ENCODE measurements at places on chromosomes 2 and 18.
A peak's percentile ranks its signal among the peaks of the same experiment; 100 is the strongest.

GRCh38 chr2:206125901-206126300 lies 33.3 kb downstream of the NDUFS1 start:
- no peak for DNase-seq

DNA sequence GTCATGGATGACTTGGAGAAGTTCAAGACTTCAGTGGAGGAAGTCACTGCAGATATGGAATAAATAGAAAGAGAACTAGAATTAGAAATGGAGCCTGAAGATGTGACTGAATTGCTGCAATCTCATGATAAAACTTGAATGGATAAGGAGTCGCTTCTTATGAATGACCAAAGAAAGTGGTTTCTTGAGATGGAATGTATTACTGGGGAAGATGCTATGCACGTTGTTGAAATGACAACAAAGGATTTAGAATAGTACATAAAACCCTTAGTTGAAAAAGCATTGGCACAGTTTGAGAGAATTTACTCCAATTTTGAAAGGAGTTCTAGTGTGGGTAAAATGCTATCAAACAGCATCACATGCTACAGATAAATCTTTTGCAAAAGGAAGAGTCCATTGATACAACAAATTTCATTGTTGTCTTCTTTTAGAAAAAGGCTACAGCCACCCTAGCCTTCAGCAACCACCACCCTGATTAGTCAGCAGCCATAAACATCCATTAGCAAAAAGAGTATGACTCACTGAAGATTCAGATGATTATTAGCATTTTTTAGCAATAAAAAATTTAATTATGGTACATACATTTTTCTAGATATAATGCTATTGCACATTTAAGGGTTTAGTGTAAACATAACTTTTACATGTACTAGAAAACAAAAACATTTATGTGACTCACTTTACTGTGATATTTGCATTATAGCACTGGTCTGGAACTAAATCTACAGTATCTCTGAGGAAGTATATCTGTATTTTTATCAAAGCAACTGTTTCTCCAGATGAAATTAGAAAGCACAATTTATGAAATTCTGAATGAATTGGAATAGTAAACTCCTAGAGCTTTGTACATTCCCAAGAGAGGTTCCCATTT lies 110.5 kb upstream of the TACR1 start:
- DNase-seq: peak; percentile 35

DNA sequence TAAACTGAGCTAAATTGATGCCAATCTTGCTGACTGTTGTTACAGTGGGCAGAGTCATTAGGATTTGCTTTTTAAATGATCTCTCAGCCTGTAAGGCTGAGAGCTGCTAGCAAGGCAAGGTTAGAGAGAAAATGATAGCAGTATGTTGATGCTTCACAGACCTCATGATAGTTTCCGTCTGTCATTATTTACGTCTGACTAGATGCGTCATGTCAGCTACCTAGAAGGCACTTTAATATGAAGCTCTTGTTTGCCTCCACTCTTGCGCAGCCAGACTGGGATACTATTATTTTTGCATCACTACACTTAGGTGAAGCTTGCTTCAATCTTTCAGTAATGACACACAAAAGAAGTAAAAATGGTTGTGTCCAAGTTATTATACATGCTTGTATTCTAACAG lies 313.8 kb downstream of the LNPK start:
- no peak for DNase-seq

GRCh38 chr2:41926614-41927580 lies 120.9 kb upstream of the PKDCC start:
- no peak for DNase-seq

DNA sequence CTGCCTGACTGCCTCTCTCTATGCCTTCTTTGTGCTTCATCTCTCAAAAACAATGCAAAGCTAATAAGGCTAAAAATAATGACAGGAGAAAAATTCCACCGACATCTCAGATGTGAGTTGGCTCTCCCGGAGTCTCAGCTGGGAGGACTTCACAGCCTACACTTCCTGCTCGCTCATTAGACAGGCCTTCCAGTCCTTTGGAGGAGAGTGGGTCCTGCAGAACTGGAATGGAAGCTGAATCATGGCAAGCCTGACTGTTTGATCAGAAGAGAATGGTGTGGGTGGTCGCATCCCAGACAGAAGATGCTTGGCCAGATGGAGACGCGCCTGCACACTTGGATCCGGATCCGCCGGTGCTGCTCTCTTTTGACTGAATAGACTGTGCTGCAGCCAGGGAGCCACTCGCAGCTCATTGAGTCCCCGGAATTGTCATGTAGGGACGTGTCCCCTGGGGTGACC lies 49.7 kb downstream of the TRIB2 start:
- no peak for DNase-seq

DNA sequence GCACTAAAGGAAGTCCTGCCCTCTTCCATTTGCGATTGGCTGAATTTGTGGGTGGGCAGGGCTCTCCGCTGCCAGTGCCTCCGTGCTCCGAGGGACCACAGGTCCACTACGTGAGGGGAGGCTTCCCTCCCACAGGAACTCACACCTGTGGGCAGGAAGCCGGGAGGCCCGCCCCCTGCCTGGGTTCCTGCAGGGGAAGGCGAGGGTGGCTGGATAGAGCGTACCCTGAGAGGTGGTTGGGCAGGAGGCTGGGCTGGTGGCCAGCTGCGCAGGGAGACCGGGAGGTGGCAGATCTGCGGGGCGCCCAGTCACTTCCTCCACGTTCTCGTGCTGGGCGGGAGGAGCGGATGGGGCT lies 47.0 kb upstream of the PTH2R start:
- DNase-seq: peak; percentile 24

DNA sequence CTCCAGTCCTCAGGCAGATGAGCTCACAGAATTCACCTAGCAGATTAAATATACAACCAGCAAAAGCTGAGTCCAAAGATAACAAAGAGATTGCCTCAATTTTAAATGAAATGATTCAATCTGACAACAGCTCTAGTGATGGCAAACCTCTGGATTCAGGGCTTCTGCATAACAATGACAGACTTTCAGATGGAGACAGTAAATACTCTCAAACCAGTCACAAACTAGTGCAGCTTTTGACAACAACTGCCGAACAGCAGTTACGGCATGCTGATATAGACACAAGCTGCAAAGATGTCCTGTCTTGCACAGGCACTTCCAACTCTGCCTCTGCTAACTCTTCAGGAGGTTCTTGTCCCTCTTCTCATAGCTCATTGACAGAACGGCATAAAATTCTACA lies 86.0 kb downstream of the PTRHD1 start:
- DNase-seq: no peak

DNA sequence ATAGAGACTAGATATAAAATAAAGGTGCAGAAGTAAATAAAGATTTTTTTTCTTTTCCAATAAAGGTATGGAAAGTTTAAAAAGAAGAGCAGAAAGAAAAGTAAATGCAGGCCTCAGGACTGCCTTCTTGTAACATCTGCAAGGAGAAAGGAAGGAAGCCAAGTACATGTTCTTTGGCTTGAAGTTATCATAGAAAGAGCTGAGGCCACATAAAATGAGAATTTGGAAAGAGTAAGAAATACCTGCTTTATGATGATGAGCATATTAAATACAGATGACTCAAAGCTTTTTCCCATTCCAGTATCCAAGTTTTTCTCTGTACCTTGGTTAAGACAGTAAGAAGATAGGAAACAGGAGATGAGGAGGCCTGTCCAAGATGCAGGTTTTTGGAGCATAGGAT lies 25.3 kb upstream of the UBE2E3 start:
- no peak for DNase-seq

DNA sequence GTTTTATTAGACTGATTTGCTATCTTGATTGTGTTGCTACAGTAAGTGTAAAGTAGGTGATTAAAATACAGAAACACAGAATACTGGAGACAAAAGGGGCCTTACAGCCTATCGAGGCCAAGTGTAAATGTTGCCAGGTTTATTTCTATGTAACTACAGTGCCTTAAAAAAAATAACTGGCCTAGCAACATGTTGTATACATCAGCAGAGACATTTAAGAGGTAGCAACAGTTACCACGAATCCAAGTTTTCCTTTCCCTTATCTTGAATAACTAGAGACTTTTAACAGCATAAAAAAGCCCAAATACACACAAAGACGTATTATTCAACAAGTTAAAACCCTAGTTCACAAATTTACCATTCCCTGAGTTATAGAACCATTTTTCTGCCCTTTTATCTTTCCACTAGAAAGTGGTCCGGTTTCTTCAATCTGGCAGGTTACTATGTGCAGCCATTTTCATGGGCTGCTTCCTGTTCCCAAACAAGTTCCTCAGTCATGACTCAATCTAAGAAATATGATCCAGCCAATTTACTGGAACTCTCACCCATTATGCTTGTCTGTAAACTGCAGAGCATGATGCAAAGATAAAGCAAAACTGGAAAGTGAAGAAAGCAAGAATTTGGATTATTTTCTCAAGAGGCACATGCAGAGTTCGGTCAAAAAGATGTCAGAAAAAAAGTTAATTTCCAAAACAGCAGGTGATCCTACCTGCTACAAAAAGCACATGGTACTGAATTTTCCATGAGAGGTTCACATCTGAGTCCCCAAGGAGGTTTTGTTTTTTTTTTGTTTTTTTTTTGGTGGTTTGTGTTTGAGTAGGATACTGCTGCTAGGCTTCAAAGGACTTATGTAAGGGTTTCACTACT lies 22.2 kb downstream of the NFE2L2 start:
- no peak for DNase-seq

DNA sequence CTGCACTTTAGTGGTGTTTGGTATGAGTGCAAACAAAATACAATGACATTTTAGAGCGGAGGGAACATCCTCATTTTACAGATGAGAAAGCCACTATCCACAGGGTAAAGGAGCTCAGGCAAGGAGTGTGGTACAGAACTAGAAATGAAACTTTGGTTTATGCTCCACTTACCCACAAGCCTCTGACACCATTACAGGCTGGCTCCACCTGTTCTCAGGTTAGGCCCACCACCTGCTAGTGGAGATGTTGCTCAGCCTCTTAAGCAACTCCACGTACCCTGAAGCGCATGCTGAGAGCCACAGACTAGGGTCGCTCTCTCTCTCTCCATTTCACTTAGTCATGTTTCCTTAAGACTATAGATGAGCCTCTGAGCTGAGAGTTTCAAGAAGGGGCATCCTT lies 130.0 kb downstream of the MBD2 start:
- DNase-seq: no peak
